K562 (cell line): ENCODE measurements at places on chromosomes 4 and X.

- DNase-seq, result no peak
- H3K4me3 ChIP-seq, result no peak overlapping the region
- no peaks in the 10 kb centered on the region for H3K27me3 ChIP-seq
- no peak overlapping the region for H3K27ac ChIP-seq
- no peaks in the 10 kb centered on the region for H3K4me1 ChIP-seq
These were observed 292.7 kb downstream of the GPAT3 start for GRCh38 chr4:83828601-83829000.

GRCh38 chrX:35682476-35682875, 115.7 kb upstream of the MAGEB16 start:
- DNase-seq, result no peak
- H3K4me3 ChIP-seq, result no peak overlapping the region
- no peaks in the 10 kb centered on the region for H3K36me3 ChIP-seq
- no peaks in the 10 kb centered on the region for H3K27me3 ChIP-seq

GRCh38 chr4:124757126-124757525, 44.6 kb upstream of the ANKRD50 start:
- H3K4me3 ChIP-seq, result no peak overlapping the region
- no peaks in the 10 kb centered on the region for H3K36me3 ChIP-seq
- no peaks in the 10 kb centered on the region for H3K27me3 ChIP-seq
- no peaks in the 10 kb centered on the region for H3K4me1 ChIP-seq
- DNase-seq, result no peak

DNA sequence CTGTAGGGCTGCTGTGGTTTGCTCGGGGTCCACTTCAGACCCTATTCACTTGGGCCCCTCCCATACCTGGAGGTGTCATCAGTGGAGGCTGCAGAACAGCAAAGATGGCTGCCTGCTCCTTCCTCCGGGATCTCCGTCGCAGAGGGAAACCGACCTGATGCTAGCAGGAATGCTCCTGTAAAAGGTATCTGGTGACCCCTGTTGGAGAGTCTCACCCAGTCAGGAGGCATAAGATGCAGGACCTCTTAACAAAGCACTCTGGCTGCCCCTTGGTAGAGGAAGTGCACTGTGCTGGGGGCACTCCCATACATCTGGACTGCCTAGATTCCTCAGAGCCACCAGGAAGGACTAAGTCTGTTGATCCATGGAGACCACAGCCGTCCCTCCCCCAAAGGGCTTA, 296.9 kb downstream of the GRID2 start:
- no peak overlapping the region for H3K4me3 ChIP-seq
- no peaks in the 10 kb centered on the region for H3K4me1 ChIP-seq
- no peaks in the 10 kb centered on the region for H3K27me3 ChIP-seq
- H3K36me3 ChIP-seq, result no peaks in the 10 kb centered on the region

- no peak for DNase-seq
- no peak overlapping the region for H3K4me3 ChIP-seq
- H3K27me3 ChIP-seq, result peaks cover 46% of the 10 kb centered on the region
- no peak overlapping the region for H3K27ac ChIP-seq
- H3K36me3 ChIP-seq, result no peaks in the 10 kb centered on the region
These were observed 15.1 kb downstream of the AFAP1 start for GRCh38 chr4:7924570-7924969.

DNA sequence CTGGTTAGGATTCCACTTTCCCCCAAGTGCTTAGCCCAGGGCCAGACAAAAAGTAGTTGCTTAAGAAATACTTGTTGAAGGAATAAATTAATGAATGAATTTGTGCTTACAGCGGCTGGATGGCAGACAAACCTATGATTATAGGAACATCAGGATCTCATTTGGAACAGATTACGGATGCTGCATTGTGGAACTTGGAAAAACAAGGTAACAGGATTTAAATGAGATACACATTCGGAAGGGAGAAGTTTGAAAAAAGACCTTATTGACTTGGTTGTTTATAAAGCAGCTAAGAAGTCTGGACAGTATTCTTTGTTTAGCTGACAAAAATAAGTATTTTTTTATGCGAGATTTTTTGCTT, 572 bp downstream of the EXOSC9 start:
- no peak for DNase-seq
- H3K4me1 ChIP-seq, result 0 out of 2 replicates have a peak, but pooled peaks cover 3% of the 10 kb centered on the region
- no peaks in the 10 kb centered on the region for H3K27me3 ChIP-seq
- H3K4me3 ChIP-seq, result peak overlapping the region; percentile 94

- H3K4me3 ChIP-seq, result no peak overlapping the region
- H3K27me3 ChIP-seq, result no peaks in the 10 kb centered on the region
- H3K4me1 ChIP-seq, result peaks cover 4% of the 10 kb centered on the region; the same call in 2 of the 3 replicates
These were observed 362.1 kb downstream of the UNC5C start for GRCh38 chr4:95186666-95187065.

DNA sequence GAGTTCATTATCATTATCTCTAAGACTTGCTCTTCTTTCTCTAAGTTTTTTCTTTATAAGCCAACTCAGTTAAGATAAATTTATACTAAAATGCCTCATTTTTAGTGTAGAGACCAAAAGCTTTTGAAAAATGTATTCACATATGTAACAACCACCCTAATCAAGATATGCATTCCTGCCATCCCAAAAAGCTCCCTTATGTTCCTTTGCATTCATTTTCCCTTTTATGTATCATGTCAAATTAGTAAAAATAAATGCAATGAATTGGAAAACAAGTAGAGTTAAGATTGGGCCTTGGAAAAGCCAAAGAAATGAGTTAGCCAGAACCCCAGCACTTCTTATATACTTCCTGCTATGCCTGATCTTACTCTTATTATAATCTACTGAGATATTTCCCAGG, 62.2 kb downstream of the NPY2R start:
- no peak for DNase-seq
- no peaks in the 10 kb centered on the region for H3K4me1 ChIP-seq
- no peak overlapping the region for H3K4me3 ChIP-seq
- H3K27ac ChIP-seq, result no peak overlapping the region
- H3K36me3 ChIP-seq, result no peaks in the 10 kb centered on the region
- H3K27me3 ChIP-seq, result no peaks in the 10 kb centered on the region

GRCh38 chr4:41287005-41287404, 30.3 kb downstream of the UCHL1 start:
- no peaks in the 10 kb centered on the region for H3K4me1 ChIP-seq
- no peak overlapping the region for H3K4me3 ChIP-seq
- no peaks in the 10 kb centered on the region; the same call in 1 of the 2 replicates for H3K27me3 ChIP-seq
- DNase-seq, result no peak
- no peak overlapping the region for H3K27ac ChIP-seq

GRCh38 chr4:108168671-108169523, at the start of gene LEF1:
LEF1 (minus strand) TSS chr4:108168932; CDS start chr4:108167767, 1,165 bp downstream.
- H3K27ac ChIP-seq, result peak within 1 kb of the TSS; percentile 65
- H3K4me1 ChIP-seq, result peaks cover 49% of the 10 kb centered on the region
- peaks cover 12% of the 10 kb centered on the region; the same call in 2 of the 3 replicates for H3K36me3 ChIP-seq
- H3K4me3 ChIP-seq, result peak within 1 kb of the TSS; percentile 83

GRCh38 chr4:1597021-1597931, 86.8 kb downstream of the FAM53A start:
- no peak for DNase-seq
- no peak overlapping the region for H3K27ac ChIP-seq
- no peaks in the 10 kb centered on the region for H3K36me3 ChIP-seq
- H3K4me1 ChIP-seq, result peaks cover 7% of the 10 kb centered on the region
- H3K4me3 ChIP-seq, result no peak overlapping the region

GRCh38 chr4:147813109-147813773, 81.4 kb downstream of the ARHGAP10 start:
- no peak overlapping the region for H3K4me3 ChIP-seq
- no peak overlapping the region for H3K27ac ChIP-seq
- no peak for DNase-seq
- no peaks in the 10 kb centered on the region for H3K27me3 ChIP-seq
- no peaks in the 10 kb centered on the region for H3K36me3 ChIP-seq

DNA sequence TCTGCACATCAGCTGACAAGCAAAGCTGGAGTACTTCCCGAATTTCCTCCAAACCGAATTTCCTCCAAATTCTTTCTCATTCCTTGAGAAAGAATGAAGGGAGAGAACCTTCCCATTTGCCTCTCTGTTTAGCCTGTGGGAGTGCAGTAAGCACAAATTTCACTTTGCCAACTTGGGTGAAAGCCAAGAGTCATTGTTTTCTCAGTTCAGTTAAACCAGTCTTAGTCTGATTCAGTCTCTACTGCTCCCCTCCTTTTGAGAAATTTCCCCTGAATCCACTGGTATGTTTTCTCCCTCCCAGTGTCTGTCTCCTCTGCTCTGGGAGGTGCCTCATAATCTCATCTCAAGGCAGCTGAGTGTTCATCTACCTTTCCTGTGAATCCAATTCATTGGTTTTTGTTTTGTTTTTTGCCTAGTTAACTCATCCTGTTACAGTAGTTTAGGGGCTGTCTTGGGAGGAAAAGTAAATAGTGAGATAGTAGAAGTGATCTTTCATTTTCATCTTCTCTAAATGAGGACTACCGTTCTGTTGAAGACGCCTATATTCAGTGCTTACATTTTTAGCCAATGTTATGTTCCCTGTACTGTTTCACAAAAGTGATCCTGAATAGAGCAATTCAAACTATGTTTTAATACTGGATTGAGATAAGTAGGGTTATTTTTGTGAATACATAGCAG, 49.0 kb downstream of the SYTL5 start:
- DNase-seq, result no peak
- no peaks in the 10 kb centered on the region for H3K4me1 ChIP-seq
- H3K36me3 ChIP-seq, result no peaks in the 10 kb centered on the region

DNA sequence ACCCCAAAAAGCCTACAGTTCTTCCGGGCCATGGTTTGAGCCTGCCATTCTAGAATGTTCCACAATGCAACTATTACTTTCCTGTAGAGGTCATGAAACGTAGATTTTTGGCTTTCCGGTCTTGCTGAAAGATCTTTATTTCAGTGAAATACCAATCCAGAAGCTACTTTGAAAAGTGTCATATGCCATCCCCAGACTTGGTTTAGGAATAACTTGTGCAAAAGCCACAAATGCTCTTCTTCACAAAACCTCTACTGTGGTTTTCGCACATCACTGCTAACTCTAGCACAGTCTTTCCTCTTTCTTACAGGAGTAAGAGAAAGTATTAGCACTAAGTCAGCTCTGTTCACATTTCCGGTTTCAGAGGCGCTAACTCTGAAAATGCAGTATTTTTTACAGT, 12.7 kb upstream of the CD40LG start:
- H3K4me1 ChIP-seq, result no peaks in the 10 kb centered on the region
- H3K4me3 ChIP-seq, result no peak overlapping the region
- H3K27me3 ChIP-seq, result 0 out of 3 replicates have a peak, but pooled peaks cover 5% of the 10 kb centered on the region
- DNase-seq, result no peak

DNA sequence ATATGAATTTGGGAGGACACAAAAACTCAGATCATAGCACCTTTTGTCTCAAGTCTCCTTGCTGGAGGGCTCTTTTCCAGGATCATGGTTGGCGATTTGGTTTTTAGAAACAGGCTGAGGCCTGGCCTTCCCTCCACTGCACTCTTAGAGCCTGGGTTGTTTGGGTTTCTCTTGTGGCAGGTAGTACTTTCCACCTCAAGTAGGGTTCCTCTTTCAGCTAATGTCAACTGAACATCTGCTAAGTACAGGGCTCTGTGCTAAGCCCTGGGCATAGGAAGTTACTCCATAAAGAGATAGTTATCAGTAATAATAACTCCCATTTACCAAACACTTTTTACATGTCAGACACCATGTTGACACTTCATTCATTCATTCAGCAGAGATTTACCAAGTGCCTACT, 28.2 kb upstream of the APLN start:
- no peak overlapping the region for H3K4me3 ChIP-seq
- no peaks in the 10 kb centered on the region for H3K4me1 ChIP-seq
- no peaks in the 10 kb centered on the region for H3K36me3 ChIP-seq
- DNase-seq, result no peak

DNA sequence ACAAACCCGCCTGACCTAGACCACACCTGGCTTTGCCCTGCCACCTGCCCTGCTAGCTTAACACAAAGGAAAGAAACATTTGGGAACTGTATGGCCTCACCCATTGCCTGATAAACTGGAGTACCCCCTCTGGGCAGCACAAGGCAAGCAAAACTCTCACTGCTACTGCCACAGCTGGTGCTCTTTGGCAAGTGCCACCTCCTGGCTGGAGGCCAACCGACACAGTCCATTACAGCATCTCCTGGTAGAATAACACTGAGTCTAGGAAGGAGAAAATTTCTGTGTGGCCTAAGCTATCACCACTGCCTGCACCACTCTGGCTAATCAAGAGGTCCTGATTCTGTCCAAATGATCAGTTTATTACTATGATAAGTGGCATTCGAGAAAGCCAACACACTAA, 18.9 kb upstream of the SPANXN3 start:
- H3K4me1 ChIP-seq, result no peaks in the 10 kb centered on the region
- H3K27ac ChIP-seq, result no peak overlapping the region
- no peak for DNase-seq
- H3K27me3 ChIP-seq, result no peaks in the 10 kb centered on the region
- no peaks in the 10 kb centered on the region for H3K36me3 ChIP-seq

- no peak for DNase-seq
- no peak overlapping the region for H3K4me3 ChIP-seq
- no peaks in the 10 kb centered on the region for H3K36me3 ChIP-seq
- no peaks in the 10 kb centered on the region for H3K27me3 ChIP-seq
- H3K4me1 ChIP-seq, result peaks cover 2% of the 10 kb centered on the region; the same call in 2 of the 3 replicates
These were observed 37.4 kb upstream of the SLC10A4 start for GRCh38 chr4:48445704-48446103.

DNA sequence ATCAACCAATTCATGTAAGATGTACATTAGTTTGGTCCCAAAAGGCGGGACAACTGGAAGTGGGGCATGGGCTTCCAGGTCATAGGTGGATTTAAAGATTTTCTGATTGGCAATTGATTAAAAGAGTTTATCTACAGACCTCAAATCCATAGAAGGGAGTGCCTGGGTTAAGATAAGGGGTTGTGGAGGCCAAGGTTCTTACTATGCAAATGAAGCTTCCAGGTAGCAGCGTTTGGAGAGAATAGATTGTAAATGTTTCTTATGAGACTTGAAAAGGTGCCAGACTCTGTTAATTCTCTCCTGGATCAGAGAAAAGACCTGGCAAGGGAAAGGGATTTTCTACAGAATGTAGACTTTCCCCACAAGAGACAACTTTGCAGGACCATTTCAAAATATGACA, 2.4 kb downstream of the MGST2 start:
- no peak overlapping the region for H3K27ac ChIP-seq
- H3K4me3 ChIP-seq, result no peak overlapping the region
- H3K4me1 ChIP-seq, result peaks cover 47% of the 10 kb centered on the region
- peaks cover 6% of the 10 kb centered on the region; the same call in 1 of the 3 replicates for H3K36me3 ChIP-seq
- DNase-seq, result peak; percentile 45

DNA sequence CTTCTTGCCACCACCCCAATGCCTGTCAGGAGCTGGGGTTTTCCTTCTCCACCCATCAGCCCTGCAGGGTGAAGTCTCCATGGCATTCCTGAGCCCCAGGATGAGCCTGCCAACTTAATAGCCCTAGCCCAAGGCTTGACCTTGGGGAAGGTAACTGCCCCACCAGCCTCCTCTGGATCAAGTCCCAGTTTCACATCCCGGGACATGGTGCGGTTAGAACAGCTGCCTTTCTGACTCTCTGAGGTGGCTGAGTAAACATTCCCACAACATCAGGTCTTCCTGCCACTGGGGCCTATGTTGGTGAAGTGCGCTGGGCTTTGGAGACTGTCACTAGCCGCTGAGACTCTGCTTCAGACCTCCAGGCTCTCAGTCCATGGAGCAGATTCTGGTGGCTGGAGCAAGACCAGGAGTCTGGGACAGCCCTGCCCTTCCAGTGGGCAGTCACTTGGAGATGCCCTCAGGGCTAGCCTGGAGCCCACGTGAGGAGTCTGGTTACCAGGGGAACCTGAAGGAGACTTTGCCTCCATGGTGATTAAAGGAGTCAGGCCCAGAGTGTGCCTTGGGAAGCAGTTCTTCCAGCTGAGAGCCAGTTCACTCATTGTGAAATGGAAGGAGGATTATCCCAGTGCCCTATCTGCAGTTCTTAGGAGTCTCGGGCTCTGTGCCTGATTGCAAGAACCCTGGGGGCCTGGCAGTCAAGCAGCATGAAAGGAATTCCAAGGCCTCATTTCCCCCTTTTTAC, 56.8 kb downstream of the SMIM20 start:
- H3K27me3 ChIP-seq, result peaks cover 42% of the 10 kb centered on the region
- H3K36me3 ChIP-seq, result no peaks in the 10 kb centered on the region
- no peak overlapping the region for H3K4me3 ChIP-seq
- no peak overlapping the region for H3K27ac ChIP-seq
